ENCODE measurements at places on chromosomes 5 and 9.

DNA sequence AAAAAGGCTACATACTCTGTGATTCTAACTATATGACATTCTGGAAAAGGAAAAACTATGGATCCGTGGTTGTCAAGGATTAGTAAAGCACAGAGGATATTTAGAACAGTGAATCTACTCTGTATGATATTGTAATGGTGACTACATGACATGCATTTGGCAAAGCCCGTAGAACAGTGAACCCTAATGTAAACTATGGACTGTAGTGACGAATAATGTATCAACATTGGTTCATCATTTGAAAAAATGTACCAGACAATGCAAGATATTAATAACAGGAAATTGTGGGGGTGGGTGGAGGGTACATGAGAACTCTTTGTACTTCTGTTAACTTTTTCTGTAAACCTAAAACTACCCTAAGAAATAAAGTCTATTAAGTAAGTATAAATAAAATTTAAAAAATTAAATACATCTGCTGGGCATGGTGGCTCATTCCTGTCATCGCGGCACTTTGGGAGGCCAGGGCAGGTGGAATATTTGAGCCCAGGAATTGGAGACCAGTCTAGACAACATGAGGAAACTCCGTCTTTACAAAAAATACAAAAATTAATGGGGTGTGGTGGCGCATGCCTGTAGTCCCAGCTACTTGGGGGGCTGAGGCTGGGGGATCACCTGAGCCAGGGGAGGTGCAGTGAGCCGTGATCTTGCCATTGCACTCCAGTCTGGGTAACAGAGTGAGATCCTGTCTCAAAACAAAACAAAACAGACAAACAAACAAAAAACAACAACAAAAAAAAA, 101.7 kb upstream of the TBC1D2 start:
- DNase-seq: no peak

DNA sequence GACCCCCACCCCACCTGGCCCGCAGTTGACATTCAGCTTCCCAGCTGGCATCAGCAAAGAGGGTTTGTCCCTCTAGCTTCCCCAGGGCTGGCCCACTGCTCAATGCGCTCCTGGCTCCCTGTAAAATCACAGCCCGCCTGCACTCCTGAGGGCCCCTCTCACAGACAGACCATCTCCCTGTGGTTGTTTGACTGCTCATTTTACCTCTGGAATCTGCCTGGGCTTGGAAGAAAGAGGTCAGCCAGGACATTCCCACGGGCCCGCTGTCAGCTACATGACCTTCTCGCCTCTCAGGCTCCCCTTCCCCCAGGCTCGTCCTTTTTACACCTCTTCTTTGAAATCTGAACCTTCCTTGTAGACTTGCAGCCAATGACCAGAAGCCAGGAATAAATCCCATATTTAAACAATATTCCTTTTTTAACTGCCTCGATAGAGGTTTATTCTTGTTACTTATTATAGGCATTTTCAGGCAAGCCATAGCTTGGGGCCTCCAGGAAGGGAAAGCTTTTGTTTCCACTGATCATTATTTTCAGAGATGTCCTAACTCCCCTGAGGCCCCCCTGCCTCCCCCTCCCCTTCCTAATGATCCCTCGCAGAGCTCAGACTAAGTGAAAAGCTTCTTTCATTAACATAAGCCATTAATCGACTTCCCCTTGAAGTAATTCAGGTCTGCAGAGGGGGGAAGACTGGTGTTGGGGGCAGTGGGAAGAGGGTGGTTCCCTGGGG, 76.3 kb upstream of the IQGAP2 start:
- DNase-seq: no peak

GRCh38 chr5:179435731-179436315, 90.6 kb upstream of the ADAMTS2 start:
- no peak for DNase-seq

DNA sequence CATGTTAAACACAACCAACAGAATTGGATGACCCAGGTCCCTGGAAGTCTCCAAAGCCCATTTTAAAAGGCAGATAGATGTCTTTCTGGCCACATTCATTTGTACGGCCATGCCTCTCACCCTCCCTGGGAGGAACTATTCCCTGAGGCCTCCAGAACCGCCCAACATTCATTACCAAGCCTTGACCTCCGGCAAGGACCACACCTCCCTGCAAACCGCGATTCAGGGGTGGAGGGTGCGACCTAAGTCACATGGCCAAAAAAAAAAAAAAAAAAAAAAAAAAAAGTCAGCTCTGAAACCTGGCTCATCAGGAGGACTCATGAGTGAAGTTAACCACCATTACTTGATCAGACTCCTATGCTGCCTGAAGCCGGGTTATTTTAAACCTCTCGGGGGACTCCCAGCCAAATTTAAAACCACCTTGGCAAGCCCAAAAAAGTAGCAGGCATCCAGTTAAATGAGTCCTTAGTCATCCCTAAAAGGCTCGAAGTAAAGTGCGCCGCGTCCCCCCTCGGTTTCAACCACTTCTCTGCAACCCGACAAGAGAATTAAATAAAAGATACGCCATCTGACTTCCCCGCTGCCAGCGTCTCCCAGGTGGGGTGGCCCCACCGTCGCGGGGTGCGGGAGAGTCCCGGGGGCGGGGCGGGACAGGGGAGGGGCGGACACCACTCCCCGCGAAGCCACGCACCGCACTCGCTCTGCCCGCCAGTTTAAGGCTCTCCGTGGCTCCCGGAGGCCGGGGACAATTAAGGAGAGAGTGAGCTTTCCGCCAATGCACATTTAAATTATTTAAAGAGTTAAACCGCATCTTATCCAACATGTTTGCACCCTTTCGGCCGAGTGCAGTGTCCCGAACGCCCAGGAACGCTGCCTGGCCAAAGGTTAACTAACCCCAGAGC, 2.3 kb downstream of the KLF9 start:
- no peak for DNase-seq

DNA sequence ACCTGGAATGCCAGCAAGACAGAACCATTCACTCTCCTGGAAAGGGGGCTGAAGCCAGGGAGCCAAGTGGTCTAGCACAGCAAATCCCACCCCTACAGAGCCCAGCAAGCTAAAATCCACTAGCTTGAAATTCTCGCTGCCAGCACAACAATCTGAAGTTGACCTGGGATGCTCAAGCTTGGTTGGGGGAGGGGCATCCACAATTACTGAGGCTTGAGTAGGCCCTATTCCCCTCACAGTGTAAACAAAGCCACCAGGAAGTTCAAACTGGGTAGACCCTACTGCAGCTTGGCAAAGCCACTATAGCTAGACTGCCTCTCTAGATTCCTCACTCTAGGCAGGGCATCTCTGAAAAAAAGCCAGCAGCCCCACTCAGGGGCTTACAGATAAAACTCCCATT, 17.3 kb downstream of the RIGI start:
- no peak for DNase-seq

DNA sequence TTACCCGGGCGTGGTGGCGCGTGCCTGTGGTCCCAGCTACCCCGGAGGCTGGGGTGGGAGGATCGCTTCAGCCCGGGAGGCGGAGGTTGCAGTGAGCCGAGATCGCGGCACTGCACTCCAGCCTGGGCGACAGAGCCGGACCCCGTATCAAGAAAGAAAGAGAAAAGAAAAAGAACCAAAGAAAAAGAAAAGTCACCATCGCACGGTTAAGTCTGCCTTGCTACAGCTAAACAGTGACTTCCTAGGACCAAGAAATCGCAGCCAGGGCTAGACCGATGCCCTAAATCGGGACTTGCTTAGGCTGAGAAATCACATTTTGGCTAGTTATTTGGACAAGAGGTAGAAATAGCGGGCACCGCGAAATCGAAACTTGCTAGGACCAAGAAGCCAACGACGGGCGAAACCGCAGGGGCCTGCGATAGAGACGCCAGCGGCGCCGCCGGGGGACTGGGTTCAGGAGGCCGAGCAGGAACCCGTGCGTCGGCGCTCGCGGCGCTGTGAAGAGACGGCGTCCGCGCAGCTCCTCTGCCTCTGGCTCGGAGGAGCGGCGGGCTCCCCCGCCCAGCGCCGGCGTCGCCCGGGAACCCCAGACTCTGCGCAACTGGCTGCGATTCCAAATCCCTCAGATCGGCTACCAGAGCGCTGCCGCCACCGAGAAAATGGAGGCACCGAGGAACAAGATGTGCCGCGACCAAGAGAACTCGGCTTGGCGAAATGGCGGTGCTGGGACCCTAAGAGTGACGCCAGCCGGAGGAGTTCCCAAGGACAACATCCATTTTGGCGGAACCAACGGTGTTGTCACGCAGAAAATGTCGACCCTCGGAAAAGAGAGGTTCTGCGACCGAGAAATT, 26.1 kb upstream of the ANXA2R start:
- peak; percentile 54 for DNase-seq

GRCh38 chr5:175464942-175465233, 13.5 kb upstream of the SFXN1 start:
- no peak for DNase-seq

DNA sequence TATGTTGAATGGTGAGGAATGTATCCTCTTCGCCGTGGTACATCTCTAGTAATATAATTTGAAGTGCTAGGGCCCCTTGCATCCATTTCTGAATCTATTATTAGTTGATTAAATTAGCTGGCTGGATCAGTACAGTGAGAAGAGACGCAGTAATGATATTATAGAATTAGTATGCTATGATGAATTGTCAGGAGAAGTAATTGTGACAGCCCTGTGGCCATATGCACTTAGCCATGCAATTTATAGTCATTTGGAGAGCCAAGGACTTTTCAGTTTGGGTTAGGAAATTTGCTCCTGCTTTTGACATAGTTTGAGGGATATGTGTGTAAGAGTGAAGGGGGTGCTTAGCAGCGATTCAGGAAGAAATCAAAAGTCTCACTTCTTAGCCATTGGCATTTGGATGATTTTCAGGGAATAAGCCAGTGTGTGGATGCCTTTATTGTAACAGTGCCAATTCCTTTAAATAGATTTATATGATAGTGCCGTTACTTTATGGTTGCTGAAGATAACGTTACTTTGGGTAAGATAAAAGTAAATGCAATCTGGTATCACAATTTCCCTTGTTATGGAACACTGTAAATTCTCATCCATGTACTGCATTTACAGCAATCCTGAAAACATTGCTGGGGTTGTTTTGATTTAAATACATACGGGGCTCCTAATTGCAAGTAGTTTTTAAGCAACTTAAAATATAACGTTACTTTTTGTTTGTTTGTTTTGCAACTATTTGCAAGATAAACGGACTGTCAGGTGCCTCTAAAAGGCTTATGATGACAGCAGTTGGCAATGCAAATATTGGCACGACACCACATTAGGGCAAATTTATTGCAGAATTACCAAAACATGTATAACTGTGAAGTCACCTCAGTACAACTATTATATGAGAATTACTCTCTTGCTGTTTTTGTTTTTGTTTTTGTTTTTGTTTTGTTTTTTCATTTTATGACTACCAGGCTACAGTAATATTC, 875.4 kb upstream of the WWC1 start:
- DNase-seq: no peak

GRCh38 chr5:180816608-180817534, 14.3 kb upstream of the MGAT1 start:
- no peak for DNase-seq

DNA sequence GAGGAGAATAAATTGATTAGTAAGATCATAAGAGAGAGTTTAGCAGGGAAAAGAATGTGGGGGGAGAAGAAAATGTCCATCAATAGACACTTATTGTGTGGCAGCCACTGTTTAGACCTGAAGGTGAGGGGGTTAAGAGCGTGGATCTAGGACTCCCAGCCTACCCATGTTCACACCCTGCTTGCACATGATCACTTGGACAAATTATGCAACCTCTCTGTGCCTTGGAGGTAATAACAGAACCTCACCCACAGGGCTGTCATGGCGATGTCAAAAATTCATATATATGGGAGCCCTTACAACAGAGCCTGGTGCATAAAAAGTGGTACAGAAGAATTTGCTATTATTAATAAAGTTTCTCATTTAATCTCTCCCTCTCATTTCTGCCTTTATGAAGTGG, 86.0 kb upstream of the EQTN start:
- DNase-seq: no peak

GRCh38 chr5:5139777-5140478, at the start of gene ADAMTS16:
Gene ADAMTS16, plus strand, starts transcription at chr5:5140330. Its CDS starts 138 bp downstream, at chr5:5140468.
- no peak for DNase-seq

GRCh38 chr5:146669656-146670055, 153.7 kb upstream of the GPR151 start:
- DNase-seq: no peak

DNA sequence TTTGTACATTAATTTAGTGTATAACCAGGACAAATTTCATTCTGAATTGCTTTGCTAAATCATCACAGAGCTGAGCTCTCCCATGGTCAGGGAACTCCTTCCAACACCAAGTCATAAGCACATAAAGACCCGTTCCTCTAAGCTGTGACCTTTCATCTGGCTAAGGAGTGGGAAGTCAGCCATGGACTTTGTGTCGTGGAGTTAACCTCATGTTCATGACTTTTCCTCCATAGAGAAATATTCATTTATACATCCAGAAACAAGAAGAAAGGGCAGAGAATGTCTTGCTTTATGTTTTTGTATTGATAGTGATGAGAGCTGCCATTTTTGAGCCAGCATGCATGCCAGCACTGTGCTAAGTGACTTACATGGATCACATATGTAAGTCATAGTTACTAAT, 97.5 kb downstream of the INIP start:
- DNase-seq: no peak

- DNase-seq: peak; percentile 1
These were observed 789 bp downstream of the ACER2 start for GRCh38 chr9:19409401-19410194.

- no peak for DNase-seq
These were observed 114.0 kb downstream of the ADAMTS2 start for GRCh38 chr5:179231309-179231708.

DNA sequence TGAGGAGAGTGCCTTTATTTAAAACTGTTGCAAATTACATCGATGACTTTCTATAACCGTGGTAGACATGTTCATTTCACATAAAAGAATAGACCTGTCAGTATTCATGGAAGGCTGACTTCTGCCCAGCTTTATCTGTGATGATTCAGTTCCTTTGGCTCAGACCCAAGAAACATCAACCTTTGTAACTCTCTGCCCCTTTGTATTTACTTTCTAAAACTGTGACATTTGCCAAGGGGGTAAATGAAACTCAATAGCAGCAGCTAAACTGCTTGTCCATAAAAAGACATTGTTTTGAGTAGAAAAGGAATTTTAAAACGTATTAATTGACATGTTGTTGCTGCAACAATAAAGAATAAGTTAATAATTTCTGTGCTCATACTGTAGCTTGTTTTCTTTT, 137.8 kb upstream of the ANKH start:
- DNase-seq: no peak

Data from HL-60 (cell line).